Parietal lobe (tissue), 2 donors: ENCODE measurements at places on chromosomes 3 and 15. TPM values are rescaled to one million over a fixed set of nuclear protein-coding genes. Genes with fewer than 3 reads are reported as not detected.

SOX14 gene
- not detected for total RNA-seq

SERPINI2 gene
- total RNA-seq = 2.2 TPM

ZNF860 gene
- total RNA-seq = 5.3 TPM

RAB6B gene
- total RNA-seq = 64.2 TPM

ZNF80 gene
- not detected for total RNA-seq

TIPIN gene
- 16.9 TPM for total RNA-seq

NMNAT3 gene
- total RNA-seq = 13.5 TPM

C3orf22 gene
- total RNA-seq = not detected

IL5RA gene
- total RNA-seq = 1.3 TPM

KCNMB2 gene
- 11.9 TPM for total RNA-seq

CD200R1 gene
- total RNA-seq = 0.31 TPM

ECE2 gene
- 6.9 TPM for total RNA-seq

C3orf49 gene
- not detected for total RNA-seq

IGSF10 gene
- 1.9 TPM for total RNA-seq

TP63 gene
- total RNA-seq = 0.63 TPM

RAP2B gene
- 31.0 TPM for total RNA-seq

GOLGA8J gene
- not detected for total RNA-seq

PAQR5 gene
- total RNA-seq = 0.31 TPM

ITIH1 gene
- total RNA-seq = not detected

KLHL40 gene
- total RNA-seq = not detected
